Stimulated activated CD4-positive, alpha-beta T cell treated with anti-CD3 and anti-CD28 coated beads, TNF-alpha, amount 100 ng/mL, for 1 hour (primary cell): ENCODE measurements at places on chromosomes 6 and 20.

GRCh38 chr20:56929606-56930005, 300.5 kb downstream of the TFAP2C start:
- DNase-seq, result no peak

- no peak for DNase-seq
Observed at GRCh38 chr6:73696966-73697655, 1.1 kb downstream of the CD109 start.

- no peak for DNase-seq
Observed at GRCh38 chr6:153123801-153124200, 7.3 kb downstream of the RGS17 start.

DNA sequence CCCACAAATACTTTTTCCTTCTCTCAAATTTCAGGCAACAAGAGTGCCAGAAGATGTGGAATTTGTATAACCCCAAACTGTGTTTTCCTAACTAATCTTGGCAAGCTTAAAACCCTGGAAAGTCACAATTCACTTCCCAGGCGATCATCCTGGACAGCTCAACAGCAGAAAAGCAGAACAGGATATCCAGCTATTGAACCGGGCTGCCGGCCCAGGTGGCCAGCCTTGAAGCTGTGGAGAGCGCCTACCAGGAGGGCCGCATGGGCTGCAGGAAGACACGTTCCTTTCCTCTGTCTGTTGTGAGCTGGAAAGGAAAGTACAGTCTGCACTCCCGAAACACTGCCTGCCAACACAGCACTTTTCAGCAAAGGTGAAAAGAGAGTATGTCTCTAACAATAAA, 719.7 kb upstream of the MARCKS start:
- no peak for DNase-seq

GRCh38 chr6:164021589-164022250, 607.2 kb downstream of the QKI start:
- no peak for DNase-seq

GRCh38 chr6:11853678-11854407, 75.2 kb upstream of the ADTRP start:
- DNase-seq, result no peak

GRCh38 chr20:53823121-53823764, 229.6 kb upstream of the ZNF217 start:
- no peak for DNase-seq

DNA sequence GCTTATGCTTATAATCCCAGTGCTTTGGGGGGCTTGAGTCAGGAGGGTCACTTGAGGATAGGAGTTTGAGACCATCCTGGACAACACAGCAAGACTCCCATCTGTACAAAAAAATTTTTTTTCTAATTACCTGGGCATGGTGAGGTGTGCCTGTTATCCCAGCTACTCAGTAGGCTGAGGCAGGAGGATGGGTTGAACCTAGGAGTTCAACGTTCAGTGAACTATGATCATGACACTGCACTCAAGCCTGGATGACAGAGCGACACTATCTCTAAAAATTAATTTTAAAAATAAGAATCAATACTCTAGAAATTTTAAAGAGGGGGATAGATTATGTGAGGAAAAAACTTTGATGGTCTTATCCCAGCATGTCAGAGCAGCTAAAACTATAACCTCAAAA, 44.1 kb downstream of the SLC23A2 start:
- no peak for DNase-seq

GRCh38 chr20:34663213-34663943, 13.5 kb downstream of the PIGU start:
- DNase-seq, result no peak

DNA sequence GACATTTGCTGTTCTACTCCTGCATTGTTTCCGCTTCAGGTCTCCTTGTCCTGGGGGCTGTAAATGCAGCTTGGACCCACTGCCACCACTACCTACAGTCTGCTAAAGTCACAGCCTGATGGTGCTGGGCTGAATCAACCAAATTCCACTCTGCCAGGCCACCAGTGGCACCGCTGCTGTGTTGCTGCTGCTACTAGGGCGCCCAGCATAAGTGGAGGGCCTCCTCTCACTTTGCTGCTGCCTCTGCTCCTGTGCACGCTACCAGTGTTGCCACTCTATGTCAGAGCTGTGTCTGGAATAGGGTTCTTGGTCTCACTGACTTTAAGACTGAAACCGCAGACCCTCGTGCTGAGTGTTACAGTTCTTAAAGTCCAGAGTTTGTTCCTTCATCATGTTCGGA, 1.4 kb upstream of the SSR1 start:
- no peak for DNase-seq

DNA sequence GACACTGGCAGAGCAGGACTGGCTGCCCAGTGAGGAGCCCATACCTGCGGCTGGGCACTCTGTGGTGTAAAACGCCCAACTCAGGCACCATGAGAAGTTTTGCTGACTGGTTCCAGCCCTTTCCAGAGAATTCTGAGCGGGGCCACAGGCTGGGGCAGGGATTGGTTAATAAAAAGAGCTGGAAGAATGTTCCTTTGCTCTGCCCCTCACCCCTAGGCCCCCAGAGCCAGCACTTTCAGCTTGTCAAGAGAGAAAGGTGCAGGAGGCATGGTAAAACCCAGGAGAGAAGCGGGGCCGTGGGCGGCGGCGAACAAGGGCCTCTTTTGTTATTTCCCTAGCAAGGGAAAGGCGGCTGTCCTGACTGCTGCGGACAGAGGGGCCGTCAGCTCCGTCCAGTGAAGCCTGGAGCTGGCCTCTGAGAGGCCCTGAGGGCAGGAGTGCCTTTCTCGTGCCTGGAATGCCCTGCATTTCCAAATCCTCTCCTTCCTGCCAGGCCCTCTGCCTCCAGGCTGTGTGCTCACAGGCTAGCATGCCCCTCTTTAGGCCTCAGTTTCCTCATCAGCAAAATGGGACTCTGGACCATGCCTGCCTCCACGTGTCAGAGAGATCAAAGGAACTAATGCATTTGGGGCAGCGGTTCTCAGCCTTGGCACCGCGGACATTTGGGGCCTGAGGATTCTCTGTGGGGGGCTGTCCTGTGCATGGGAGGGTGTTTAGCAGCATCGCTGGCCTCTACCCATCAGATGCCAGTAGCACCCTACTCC, 12.9 kb downstream of the SLC13A3 start:
- no peak for DNase-seq

- DNase-seq, result no peak
Observed at GRCh38 chr6:128848212-128848935, 34.6 kb upstream of the LAMA2 start.

DNA sequence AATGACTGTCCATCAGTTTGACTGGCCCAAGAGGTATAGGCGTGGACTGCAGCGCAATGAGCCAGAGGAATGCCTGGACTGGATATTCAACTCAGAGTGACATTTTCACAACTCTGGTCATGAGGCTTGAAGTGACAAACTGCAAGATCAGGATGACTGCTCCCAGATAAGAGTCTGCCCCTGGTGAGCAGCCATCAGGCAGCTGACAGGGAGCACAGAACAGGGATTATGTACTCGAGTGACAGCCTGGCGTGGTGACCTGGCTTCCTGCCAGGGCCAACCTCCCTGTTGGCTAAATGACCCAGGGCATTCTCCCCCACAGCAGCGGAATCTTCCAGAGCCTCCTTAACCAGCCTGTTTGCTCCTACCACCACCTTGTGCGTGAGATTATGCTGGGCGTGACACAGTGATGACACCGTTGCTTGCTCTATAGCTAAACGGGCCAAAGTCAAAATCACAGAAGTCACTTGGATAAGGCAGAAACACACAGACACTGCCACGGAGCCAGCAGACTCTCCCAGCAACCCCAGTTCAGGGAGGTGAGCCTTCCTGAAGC, 209.1 kb upstream of the JARID2 start:
- DNase-seq, result no peak

DNA sequence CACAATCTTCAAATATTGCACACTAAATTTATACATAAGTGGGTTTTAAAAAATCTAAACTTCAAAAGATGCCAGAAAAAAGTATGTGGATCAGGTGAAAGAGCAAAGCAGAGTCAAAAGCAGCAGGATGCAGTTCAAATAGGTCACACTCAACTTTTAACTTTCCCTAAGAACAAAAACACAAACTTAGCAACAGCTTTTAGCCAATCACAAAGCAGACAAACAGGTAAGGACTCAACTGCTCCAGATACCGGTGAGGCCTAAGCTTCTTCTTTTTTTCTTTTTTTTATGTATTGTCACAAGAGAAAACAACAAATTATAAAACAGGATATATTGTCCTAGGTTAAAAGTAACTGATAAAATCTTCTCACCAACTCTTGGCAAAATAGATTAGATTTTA, 74.7 kb downstream of the SESN1 start:
- no peak for DNase-seq
